ENCODE measurements at places on chromosomes 4 and X.
A peak's percentile ranks its signal among the peaks of the same experiment; 100 is the strongest.

GRCh38 chrX:153831429-153832150, 1.2 kb upstream of the PDZD4 start:
- no peak for DNase-seq

GRCh38 chrX:31333165-31333831, 261.5 kb upstream of the FTHL17 start:
- no peak for DNase-seq

- no peak for DNase-seq
Measured at GRCh38 chr4:33062155-33062806, 2342.1 kb downstream of the PCDH7 start.

GRCh38 chr4:116585246-116585645, 500.1 kb downstream of the TRAM1L1 start:
- no peak for DNase-seq

DNA sequence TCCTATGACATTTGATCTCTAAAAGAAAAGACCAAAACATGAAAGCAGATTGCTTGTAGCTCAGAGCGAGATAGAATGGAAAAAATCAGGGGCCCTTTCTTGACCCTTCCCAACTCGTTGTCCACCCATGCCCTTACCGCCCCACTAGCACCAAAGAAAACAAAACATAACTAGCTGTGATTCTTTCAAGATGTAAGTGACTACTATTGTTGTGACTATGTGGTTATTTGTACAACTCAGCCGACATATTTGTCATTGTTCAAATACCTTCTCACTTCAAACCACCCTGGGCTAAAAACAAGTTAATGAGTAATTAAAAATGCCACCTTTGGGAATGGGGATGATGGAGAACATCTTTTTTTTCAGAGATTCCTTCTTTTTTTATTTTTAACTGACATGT, 171.2 kb upstream of the GPC4 start:
- no peak for DNase-seq

- DNase-seq: no peak
Measured at GRCh38 chr4:149534779-149535178, 280.9 kb downstream of the IQCM start.

DNA sequence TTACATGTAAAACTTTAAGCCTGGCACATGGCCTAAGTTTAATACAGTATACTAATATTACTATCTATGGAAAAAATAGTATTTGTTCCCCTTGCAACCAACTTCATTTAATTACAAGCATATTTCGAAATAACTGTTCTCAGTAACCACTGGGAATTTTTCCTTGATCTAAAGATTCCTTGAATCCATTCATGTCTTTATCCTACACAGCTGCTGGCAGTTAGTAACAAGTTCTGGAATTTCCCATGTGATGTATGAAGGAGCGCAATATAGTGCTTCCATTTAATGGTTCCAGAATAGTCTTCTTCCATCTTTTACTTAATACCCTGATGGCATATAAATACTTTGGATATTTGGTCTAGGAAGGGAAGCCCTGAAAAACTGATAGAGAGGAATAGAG, 136.5 kb downstream of the AASDH start:
- no peak for DNase-seq

GRCh38 chrX:72245461-72246089, 6.7 kb upstream of the ERCC6L start:
- peak; percentile 38 for DNase-seq

DNA sequence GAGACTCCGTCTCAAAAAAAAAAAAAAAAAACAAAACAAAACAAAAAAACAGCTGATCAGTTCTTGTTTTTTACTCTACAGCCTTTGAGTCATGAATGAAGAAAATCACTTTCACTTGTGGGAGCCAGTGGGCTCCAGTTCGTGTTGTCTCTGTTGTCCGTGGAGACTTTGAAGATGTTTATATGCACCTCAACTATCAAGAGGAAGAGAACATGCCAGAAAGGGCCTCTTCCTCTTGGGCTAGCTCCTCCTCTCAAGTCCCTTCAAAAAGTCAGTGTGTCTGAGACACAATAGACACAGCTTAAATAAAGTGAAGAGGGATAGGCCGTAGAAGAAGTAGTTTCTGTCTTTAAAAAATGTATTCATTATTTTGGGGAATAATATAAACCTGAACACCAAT, 182.7 kb downstream of the KDR start:
- peak; percentile 56 for DNase-seq

- no peak for DNase-seq
Measured at GRCh38 chrX:20664774-20665173, 398.1 kb upstream of the RPS6KA3 start.

GRCh38 chr4:142065086-142065647, 428.8 kb downstream of the IL15 start:
- DNase-seq: no peak

- DNase-seq: no peak
Measured at GRCh38 chrX:21723814-21724213, 34.1 kb downstream of the SMPX start.

Data from CD4-positive, alpha-beta T cell treated with Interleukin-15 for 4 hours (primary cell).